ENCODE measurements at places on chromosomes 6 and 20.

GRCh38 chr6:138654715-138655634 is 118.6 kb upstream of the CCDC28A start:
- no peak for DNase-seq

DNA sequence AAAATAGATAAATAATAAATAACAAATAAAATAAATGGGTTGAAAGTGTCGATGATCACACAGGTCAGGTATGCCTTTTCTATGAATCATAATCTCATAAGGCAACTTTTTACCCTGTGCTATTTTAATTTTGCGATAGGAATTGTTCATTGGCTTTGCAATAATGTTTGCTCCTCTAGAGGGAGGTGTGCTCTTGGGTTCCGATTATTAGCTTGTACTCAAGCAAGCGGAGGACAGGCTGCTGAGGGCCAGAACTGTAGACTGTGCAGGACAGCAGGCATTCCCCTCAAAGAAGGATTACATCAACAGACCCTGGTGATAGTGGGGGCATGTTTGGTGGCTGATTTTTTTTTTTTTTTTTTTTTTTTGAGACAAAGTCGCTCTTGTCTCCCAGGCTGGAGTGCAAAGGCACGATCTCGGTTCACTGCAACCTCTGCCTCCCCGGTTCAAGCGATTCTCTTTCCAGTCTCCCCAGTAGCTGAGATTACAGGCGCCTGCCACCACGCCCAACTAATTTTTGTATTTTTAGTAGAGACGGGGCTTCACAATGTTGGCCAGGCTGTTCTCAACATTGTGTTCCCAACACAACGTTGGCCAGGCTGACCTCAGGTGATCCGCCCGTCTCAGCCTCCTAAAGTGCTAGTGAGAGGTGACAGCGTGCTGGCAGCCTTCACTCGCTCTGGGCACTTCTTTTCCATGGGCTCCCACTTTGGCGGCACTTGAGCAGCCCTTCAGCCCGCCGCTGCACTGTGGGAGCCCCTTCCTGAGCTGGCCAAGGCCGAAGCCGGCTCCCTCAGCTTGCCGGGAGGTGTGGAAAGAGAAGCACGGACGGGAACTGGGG is 35.6 kb downstream of the RIOK1 start:
- DNase-seq = no peak

DNA sequence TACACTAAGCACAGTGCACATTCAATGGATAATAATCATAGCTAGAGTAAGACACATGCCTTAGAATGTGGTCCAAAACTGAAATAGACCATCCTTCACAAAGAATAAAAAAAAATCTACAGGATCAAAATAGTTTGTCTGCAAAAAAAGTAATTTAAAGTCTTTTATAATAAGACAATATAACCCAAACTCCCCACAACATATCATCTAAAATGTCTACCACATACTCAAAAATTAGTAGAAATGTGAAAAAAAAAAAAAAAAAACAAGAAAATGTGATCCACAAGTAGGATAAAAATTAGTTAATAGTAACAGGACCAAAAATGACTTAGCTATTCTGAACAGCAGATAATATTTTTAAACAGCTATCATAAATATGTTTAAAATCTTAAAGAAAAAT is 557.2 kb upstream of the ARID1B start:
- no peak for DNase-seq

- DNase-seq = no peak
These were observed 122.4 kb downstream of the NFATC2 start for GRCh38 chr20:51420111-51420510.

GRCh38 chr6:30915591-30915946 is 1.5 kb downstream of the VARS2 start:
- peak; percentile 57 for DNase-seq

GRCh38 chr20:48744515-48744914 is 83.3 kb downstream of the PREX1 start:
- no peak for DNase-seq

DNA sequence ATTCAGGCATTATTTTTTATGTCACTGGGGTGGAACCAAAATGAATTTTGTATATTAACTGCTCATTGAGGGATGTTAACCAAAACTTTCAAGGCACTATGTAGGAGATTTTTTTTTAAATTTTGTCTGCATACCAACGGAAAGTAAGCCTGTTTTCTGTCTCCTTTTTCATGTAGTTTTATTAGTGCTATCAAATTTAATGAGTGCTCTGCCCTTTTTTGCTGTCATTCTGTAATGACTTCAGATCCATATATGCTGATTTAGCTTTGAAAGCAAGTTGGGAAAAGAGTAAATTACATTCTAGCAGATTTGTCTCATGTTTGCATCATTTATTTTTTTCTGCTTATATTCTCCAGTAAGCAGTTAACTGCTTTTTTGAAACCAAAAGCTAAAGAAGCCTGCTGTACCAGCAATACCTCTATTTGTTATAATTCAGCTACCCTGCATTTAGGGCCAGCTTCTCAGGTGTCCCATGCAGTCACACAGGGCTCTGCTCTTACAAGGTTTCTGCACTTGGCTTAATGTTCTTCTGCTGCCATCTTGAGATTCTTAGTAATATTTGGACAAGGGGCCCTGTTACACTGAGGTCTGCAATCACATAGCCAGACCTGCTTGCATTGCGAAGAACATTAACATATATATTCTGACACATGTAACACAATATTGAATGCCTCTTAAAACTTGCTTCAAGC is 429.0 kb downstream of the UTRN start:
- no peak for DNase-seq

DNA sequence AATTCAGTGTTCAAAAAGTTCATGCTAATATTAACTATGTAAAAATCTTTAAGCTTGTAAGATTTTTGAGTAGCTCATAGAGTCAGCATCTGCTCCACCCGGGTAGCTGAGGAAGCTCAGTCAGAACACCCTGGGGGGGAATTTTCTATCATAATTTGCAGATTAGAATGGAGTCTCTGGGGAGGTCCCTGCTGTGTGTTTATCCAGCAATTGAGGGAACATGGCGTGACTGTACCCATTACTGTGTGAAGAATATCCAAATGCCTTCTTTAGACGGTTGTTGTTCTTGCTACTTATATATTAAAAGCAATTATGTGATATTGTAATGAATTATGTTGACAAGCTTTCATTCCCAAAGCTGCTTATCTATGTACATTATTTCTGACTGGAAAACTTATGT is 64.8 kb downstream of the AIG1 start:
- DNase-seq = no peak

DNA sequence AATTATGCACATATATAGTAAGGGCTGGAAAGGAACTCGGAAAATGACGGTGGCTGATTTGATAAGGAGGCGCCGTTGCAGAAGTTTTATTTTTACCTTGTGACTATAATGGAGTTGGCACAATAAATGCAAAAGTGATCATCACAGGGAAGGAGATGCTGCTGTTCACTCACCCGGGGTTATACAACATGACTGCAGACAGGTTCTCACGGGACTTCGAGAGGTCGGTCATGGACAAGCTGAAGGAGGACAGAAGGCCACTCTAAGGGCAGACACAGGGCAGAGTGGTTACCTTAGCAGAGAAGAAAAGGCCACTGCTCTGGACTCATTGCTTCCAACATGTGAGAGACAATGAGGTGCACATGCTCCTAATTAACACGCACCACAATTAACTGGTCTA is 168.6 kb downstream of the KIF16B start:
- DNase-seq = no peak

DNA sequence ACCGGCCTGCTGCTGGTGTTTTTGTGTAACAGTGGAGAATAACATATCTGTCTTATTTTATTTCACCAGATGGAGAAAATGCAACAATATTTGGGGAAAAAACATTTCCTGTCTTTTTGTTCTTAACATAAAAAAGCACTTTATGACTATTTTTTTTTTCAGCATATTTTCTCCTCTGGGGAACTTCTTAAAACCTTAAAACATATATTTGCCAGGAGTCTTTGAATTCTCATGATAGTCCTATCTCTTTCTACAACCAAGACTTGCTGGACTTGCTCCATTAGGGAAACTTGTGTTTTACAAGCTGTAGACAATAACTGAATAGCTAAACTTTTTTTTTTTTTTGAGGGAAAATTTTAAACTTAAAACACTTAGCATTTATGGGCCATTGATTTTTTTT is 98.6 kb upstream of the PRDM1 start:
- no peak for DNase-seq

GRCh38 chr6:6883011-6883410 is 224.8 kb upstream of the RREB1 start:
- no peak for DNase-seq

GRCh38 chr6:151837223-151837622 is 29.7 kb downstream of the ESR1 start:
- DNase-seq = no peak

DNA sequence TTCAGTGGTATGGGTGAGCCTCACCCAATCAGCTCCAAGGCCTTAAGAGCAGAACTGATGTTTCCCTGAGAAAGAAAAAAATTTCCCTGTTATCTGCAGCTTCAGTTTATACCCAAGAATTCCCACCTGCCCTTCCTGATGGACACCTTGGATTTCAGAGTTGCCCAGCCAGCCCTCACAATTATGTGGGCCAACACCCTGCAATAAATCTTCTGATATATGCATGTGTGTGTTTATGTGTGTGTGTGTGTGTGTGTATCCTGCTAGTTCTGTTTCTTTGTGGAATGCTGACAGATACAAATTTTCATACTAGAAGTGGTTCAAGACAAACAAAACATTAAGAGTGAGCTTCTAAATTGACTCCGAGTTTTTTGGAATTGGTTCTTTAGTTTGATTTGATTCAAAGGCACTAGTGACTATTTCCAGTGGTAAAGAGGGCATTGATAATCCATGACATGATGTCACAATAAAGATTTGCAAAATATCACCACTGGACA is 246.6 kb upstream of the BTBD3 start:
- no peak for DNase-seq

DNA sequence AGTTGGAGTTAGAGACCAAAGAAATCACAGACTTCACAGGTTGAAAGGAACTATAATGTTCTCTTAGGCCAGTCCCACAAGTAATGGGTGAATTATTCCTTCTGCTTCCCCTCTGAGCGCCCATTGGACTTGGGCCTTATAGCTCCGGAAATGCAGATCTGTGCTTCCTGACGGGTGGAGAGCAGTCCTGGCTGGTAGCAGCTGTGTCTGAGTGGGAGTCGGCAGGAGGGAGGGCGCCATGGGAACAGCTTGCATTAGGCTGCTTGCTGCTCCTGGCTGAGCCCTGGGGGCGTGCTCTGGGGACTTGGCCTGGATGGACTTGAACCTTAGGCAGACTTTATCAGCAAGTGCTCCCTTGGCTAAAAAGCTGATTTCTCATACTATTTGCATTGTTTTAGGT is 18.4 kb upstream of the NUP153 start:
- peak; percentile 41 for DNase-seq

All from left renal cortex interstitium (tissue), 4 donors.